ENCODE measurements at places on chromosomes 16 and 17. TPM values are rescaled to one million over a fixed set of nuclear protein-coding genes. Genes with fewer than 3 reads are reported as not detected.

PIK3R6 gene
- not detected for total RNA-seq

TUFM gene
- 138 TPM for total RNA-seq

PLXDC1 gene
- total RNA-seq, result not detected

CLDN6 gene
- total RNA-seq, result 7.6 TPM

KCNH6 gene
- 0.18 TPM for total RNA-seq

BCO1 gene
- 0.11 TPM for total RNA-seq

DNA sequence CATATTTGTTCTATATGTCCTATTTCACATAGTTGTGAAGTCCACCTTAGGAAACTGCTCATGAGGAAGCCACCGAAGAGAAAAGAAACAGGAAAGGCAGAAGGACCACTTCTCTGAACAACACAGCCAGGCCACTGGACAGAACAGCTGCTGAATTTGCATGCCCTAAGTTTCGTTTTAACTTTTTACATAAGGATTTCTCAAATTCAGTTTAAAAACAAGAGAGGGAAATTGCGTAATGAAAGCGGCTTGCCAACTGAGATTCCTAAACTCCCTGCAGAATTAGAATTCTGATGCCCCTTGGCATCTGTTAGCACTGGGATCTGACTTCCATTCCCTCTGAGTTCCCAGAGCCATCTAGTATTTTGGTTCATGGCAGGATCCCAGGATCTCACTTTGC is 5.0 kb upstream of the CCL8 start:
- no peak for DNase-seq

DNA sequence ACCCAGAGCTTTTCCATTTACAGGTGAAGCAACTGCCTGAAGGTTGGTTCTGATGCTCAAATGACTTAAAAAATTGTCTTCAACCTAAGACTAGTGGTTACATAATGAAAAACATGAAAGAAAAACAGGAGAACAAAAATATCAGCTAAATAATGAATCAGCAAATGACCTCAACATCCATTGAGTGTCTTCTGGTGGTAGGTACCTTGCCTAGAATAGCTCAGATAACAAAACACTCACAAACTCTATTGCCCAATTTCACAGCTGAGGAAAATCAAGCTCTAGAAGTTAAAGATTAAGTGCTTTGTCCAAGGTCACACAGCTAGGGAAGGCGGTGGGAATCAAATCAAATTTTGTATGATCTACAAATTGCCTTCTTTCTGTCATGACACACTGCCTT is 304.6 kb upstream of the CDH11 start:
- DNase-seq, result no peak

GRCh38 chr17:78965491-78965924 is 14.2 kb downstream of the LGALS3BP start:
- peak; percentile 44 for DNase-seq

- DNase-seq, result no peak
These were observed 5.1 kb upstream of the PYY start for GRCh38 chr17:43958748-43959352.

DNA sequence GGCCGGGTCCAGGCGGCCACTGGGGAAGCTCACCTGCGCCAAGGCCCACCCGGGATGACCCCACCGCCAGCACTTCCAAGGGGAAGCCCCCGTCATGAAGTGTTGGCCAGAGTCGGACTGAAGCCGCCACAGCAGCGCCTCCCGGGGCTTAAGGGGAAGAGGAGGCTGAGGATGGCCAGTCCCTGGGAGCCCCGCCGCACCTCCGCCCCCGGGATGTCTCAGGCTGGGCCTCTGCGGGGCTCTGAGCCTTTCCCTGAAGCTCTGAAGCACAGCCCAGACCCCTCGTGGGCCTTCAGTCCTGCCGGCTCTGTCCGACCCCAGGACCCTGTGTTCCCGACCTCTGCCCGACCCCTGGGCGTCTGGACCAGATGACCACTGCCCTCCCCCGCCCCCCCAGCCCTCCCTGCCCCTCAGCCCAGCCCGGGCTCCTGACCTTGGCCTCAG is 42.8 kb upstream of the ACSF3 start:
- DNase-seq, result no peak

GRCh38 chr16:3074860-3075522 is 9.6 kb downstream of the IL32 start:
- no peak for DNase-seq

- no peak for DNase-seq
These were observed 48.6 kb upstream of the PVALEF start for GRCh38 chr17:81116704-81117103.

DNA sequence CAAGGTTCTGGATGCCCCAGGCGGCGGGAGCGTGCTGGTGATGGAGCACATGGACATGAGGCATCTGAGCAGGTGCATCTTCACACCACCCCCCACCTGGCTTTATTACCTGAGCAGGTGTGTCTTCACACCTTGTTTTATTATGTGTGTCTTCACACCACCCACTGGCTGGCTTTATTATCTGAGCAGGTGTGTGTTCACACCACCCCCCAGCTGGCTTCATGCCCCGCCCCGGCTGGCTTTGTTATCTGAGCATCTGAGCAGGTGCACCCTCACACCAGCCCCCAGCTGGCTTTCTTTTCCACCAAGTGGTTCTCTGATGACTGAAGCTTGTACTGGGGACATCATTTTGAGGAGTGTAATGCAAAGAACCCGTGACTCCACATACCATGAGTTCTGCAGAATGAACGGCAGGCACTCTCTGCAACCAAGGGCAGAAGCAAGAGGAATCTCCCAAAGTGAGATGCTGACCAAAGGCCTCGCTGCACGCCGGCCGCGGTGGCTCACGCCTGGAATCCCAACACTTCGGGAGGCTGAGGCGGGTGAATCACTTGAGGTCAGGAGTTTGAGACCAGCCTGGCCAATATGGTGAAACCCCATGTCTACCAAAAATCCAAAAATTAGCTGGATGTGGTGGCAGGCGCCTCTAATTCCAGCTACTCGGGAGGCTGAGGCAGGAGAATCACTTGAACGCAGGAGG is 2.6 kb downstream of the FN3KRP start:
- DNase-seq, result no peak

DNA sequence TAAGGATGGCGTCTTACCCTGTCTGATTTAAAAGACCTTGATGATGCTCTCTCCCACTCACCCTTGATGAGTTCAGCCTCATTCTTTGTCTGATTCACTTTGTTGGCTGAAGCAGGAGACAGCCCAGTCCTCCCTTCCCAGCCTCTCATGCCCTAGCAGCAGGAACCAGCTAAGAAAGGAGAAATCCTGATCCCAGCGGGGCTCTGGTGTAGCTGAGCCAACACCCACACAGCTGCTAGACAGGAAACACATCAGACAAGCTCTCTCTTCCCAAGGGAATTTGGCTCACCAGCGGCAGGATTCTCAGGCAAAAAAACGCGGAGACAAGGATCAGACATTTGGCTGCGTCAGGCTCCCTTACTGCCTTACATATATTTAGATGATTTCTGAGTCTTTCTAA is 211.5 kb downstream of the CDH11 start:
- DNase-seq, result no peak

- DNase-seq, result peak; percentile 83
These were observed 7.1 kb upstream of the SLC5A11 start for GRCh38 chr16:24838554-24839266.

- DNase-seq, result no peak
These were observed 38.3 kb downstream of the REXO5 start for GRCh38 chr16:20844588-20844987.

DNA sequence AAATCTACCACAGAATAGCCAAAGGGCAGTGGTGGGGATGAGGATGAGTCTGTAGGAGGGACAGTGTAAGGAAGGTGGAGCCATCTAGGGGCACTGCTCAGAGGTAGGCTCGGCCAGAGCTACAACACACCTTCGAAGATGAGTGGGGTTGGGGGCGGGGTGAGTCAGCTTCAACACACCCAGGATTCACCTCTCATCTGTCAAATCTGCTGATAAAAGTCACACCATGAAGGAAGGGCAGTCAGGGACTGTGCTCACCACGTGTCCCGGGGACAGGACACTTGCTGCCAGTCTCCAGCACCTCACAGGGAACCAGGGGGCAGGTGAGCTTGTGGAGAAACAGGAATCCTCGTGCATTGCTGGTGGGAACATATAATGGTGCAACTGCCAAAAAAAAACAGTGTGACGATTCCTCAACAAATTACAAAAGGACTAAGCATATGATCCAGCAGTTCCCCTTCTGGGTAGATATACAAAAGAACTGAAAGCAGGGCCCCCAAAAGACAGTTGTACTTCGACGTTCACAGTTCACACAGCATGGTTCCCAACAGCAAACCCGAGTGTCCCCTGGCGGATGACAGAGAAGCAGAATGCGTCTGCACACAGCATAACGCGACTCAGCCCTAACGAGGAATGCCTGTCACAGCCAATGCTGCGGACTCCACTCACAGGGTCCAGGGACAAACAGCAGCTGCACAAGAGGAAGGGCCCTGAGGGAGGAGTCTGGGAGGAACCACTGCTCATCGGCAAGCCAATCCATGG is 133.1 kb downstream of the ANKRD11 start:
- peak; percentile 40 for DNase-seq

- no peak for DNase-seq
These were observed 791 bp upstream of the PLD6 start for GRCh38 chr17:17206913-17207335.
